ENCODE measurements at places on chromosomes 4 and X.

- DNase-seq = no peak
Measured at GRCh38 chrX:133468051-133468450, 52.8 kb upstream of the GPC4 start.

- no peak for DNase-seq
Measured at GRCh38 chr4:42281324-42282020, 115.8 kb upstream of the SHISA3 start.

- peak; percentile 5 for DNase-seq
Measured at GRCh38 chrX:118225711-118226428, 109.3 kb upstream of the KLHL13 start.

GRCh38 chr4:121183989-121184388 lies 19.9 kb upstream of the TNIP3 start:
- DNase-seq = no peak

- DNase-seq = no peak
Measured at GRCh38 chrX:69431420-69431819, 72.7 kb upstream of the NALF2 start.

- DNase-seq = no peak
Measured at GRCh38 chr4:137534516-137534915, 2.2 kb upstream of the PCDH18 start.

GRCh38 chr4:6591781-6592180 lies 16.8 kb downstream of the MAN2B2 start:
- no peak for DNase-seq

GRCh38 chr4:56251556-56251955 lies 135.7 kb downstream of the AASDH start:
- DNase-seq = no peak

- DNase-seq = no peak
Measured at GRCh38 chrX:114952696-114953095, 64.7 kb downstream of the IL13RA2 start.

- DNase-seq = no peak
Measured at GRCh38 chr4:53711926-53712325, 120.6 kb upstream of the LNX1 start.

DNA sequence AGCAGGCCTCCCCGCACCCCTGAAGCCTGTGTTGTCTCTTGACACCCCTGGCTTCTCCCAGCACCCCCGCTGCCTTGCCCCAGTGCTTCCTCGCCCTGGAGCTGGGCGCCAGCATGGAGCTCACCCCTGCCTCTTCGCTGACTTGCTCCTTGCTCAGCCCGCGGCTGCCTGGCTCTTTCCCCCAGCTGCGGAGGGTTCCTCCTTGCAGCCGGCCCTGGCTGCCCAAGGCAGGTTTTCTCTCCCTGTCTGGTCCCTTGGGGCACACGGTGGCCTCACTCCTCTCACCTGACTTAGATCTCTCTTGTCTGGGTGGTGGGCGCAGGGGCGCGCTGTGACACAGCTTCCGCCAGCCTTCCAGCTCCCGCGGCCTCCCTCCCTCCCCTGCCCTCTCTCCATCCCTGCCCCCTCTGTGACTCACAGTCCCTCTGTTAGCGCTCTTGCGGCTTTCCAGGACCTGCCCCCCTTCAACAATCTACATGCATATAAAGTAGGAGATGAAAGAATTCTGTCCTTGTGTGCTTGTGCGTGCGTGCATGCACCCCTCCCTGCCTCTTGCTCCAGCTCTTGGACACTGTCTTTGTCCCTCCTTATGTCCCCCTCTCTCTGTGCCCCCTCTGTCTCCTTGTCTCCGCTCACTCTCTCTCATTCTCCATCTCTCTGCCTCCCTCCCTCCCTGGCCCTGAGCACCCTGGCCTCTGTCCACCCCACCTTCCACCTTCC lies 2.2 kb downstream of the PLXNB3 start:
- no peak for DNase-seq
